ENCODE measurements at places on chromosomes 13 and 19.
A peak's percentile ranks its signal among the peaks of the same experiment; 100 is the strongest.

DNA sequence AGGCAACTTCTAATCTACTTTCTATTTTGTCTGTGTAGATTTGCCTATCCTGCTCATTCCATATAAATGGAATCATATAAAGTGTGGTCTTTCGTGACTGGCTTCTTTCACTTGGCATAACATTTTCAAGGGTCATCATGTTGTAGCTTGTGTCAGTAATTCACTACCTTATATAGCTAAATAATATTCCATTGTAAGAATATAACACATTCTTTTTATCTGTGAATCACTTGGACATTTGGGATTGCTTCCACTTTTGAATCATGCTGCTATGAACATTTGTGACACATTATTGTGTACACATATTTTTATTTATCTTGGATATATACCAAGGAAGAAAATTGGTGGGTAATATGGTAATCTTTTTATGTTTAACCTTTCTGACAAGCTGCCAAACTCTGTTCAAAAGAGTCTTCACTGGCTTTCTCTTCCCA lies 89.0 kb upstream of the CSNK1A1L start:
- no peak for DNase-seq

DNA sequence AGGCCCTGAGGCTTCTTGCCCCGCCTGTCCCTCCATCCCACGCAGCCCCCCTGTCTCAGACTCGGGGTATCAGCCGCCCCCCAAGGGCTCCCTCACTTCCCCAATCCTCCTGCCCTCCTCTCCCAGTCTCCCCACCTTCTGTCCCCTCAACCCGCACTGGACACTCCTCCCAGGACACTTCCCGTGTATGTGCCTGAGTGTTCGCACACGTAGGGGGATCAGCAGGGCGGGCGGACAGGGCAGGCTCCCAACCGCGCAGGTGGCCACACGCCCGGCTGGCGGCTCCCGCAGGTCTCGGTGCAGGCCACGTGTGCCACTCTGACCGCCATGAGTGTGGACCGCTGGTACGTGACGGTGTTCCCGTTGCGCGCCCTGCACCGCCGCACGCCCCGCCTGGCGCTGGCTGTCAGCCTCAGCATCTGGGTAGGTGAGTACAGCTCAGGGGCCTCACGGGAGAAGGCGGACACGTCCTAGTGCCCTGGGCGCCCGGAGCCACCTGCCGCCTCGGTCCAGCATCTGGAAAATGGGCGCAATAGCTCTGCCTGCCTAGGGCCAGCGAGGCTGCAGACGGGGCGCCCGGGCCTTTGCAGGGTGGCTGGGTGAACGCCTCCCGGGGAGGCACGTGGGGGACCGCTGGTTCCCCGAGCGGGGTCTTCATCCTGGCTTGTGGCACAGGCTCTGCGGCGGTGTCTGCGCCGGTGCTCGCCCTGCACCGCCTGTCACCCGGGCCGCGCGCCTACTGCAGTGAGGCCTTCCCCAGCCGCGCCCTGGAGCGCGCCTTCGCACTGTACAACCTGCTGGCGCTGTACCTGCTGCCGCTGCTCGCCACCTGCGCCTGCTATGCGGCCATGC lies 2.3 kb downstream of the KISS1R start:
- DNase-seq = no peak

DNA sequence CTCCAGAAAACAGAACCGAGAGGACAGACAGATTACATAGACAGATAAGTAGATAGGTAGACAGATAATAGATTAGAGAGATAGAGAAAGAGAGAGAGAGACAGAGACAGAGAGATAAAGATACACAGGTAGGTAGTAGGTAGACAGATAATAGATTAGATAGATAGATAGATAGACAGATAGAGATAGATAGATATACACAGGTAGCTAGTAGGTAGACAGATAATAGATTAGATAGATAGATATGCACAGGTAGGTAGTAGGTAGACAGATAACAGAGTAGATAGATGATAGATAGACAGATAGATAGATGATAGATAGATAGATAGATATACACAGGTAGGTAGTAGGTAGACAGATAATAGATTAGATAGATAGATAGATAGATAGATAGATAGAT lies 10.1 kb downstream of the FFAR2 start:
- DNase-seq = no peak

- DNase-seq = no peak
Measured at GRCh38 chr19:51427201-51427600, 9.8 kb upstream of the SIGLEC10 start.

DNA sequence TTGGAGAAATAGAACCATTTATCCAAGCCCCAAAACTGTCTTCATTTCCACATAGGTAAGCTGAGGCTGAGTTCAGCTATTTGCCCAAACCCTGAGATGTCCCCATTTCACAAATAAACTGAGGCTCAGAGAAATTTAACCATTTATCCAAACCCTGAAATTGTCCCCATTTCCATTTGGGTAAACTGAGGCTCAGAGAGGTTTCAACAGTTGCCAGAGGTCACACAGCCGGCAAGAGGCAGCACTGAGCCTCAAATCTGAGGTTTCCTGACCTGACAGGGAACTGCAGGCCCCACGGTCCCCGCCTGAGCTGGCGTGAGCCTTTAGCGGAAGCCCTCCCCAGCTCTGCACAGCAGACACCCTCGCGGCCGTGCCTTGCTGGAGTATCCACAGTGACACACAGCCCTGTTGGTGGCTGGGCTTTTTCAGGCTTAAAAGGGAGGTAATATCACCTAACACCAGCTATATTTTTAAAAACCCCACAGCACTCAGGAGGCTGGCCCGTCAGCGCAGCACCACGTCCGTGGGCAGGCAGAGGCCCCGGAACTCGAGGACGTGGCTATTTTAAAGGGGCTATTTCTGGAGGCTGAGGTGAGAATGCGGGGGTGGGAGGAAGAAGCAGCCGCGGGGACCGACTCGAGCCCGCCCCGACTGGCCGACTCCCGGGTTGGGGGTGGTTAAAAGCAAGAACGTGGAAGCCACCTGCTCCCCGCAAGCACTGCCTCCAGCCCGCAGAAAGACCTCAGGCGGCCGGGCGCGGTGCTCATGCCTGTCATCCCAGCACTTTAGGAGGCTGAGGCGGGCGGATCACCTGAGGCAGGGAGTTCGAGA lies 18.5 kb downstream of the PTPRS start:
- DNase-seq = no peak

DNA sequence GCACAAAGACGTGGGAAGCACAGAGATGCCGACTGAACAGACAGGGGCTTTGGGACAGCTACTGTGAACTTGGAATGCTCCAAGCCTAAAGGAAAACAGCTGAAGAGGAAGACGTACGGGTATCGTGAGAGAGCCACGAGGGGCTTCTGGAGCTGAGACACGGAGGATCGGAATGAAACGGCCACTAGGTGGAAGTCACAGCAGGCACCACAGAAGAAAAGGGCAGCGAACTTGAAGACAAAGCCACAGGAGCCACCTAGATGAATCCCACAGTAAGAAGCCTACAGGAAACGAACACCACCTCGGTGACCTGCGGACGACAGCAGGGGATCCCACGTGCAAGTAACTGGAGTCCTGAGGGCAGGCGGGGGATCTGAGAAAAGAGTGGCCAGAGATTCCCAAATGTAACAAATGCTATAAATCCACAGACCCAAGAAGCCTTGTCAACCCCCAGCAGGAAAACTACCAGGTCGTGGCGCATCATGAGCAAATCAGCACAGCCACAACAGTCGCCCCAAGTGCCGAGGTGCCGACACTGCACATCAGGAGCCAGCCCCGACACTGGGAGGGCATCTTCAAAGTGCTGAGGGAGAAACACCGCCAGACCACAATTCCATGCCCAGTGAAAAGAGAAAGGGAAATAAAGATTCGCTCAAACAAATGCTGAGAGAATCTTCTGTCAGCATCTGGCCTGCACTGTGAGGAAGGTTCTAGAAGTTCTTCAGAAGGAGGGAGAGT lies 39.3 kb upstream of the ISYNA1 start:
- no peak for DNase-seq

GRCh38 chr13:94495806-94496205 lies 16.3 kb upstream of the DCT start:
- no peak for DNase-seq

DNA sequence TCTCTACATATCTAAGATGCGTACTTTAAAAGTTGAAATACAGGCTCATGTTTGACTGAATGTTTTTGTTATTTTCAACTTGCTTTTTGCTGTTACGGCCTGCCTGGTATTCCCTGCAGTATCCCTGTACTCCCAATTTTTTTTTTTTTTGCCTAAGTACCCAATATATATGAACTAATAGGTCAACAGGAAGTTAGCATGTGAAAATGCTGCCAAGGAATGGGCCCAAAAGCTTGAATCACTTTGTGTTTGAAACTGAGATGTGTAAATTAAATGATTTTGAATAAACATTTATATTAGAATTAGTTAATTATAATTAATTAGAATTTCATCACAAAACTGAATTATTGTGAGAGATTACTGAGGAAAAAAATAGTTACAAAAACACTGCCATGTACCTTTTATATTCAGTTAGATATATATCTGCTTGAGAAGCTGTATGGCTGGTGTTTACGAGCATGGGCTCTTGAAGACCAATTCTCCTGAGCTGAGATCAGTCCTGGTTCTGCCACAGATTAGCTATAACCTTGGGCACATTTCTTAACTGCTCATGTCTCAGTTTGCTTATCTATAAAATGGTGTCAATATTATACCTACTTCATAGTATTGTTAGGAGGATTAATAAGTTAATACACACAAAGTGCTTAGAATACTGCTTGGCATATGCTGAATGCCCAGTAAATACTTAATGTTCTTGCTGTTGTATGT lies 16.0 kb downstream of the TDRD3 start:
- DNase-seq = no peak

DNA sequence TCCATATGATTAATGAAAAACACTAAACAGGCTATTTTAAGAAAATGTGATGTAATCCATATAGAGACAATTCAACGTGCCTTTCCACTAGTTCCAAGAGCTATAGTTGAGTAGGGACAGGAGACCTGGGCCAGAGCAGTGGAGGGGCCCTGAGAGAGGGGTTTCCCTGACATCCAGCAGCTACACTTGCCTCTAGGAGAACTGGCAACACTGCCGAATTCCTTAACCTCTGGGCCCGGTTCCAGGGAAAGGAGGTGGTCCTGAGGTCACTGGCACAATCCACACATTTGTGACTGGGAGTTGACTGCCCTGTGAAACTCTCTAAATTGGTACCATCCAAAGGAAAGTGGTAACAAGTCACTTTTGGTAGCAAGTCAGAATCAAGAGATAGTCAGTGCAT lies 264.4 kb downstream of the DCLK1 start:
- DNase-seq = peak; percentile 71

DNA sequence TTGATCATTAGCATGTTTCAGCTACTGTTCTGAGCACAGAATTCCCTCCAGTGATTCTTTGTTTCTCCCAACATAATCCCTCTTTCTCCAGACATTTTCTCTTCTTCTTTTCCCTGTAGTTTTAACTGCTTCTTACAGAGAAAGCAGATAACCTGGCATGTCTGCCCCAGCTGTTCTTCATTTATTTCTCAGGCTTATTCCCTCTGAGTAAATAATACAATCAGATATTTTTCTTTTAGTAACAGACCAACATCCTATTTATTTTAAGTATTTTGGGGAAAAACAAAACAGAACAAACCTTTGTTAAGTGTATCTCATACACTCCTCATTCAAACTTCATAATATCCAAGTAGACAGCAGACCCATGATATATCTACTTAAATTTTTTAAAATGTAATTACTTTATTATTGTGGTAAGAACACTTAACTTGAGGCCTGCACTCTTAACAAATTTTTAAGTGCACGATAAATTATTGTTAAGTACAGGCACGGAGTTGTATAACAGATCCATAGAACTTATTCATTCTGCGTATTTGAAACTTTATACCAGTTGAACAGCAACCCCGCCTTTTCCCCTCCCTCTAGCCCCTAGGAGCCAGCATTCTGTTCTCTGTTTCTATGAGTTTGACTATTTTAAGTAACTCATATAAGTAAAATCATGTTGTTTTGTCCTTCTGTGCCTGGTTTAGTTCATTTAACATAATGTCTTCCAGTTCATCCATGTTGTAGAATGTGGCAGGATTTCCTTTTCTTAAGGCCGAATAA lies 540.0 kb downstream of the LMO7 start:
- DNase-seq = no peak

- no peak for DNase-seq
Measured at GRCh38 chr13:60348097-60348496, 48.9 kb upstream of the TDRD3 start.

DNA sequence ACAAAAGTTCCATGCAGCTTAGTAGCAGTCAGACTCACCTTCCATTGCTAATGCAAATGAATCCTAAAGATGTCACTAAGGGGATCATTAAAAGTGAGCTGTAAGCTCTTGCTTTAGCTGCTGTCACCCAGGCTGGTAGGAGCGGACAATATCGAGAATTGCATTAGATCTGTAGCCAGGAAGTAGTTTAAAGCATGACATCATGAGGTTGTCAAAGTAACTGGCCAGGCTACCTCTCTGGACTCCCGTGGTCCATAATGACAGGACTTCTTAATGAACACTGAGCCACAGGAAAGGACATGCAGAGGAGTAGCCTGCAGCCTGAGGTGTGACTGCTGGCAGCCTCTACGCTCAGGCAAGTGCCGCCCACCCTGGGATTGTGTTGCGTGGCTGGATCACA lies 522.3 kb upstream of the NBEA start:
- DNase-seq = no peak

DNA sequence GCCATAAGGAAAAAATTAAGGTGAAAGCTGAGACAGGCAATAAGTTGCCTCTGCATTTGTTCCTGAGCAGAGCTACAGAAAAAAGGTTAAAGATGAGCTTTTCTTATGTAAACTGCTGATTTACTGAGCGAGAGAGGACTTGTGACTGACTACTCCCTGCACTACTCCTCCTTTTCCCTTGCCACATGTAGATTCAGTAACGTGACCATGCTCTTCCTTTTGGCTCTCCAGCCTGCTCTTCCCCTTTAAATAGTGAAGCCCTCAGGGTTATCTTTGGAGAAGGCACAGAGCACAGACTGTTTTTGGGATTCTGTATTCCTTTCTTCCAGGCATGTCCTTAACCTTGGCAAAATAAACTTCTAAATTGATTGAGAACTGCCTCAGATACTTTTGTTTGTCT lies 630.2 kb downstream of the UQCRFS1 start:
- no peak for DNase-seq

DNA sequence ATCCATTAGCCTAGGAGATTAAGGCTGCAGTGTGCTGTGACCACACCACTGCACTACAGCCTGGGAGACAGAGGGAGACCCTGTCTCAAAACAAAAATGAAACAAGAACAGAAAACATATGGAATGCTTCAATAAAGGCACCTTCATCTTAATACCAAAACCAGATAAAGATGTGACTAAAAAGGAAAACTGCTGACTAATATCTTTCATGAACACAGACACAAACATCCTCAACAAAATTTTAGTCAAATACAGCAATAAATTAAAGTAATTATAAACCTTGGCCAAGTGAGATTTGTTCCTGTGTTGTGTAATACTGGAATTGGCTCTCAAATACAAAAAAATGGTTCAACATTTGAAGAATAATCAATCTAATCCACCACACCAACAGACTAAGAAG lies 103.5 kb downstream of the PRR20E start:
- DNase-seq = no peak

- DNase-seq = no peak
Measured at GRCh38 chr13:34335014-34336007, 517.4 kb downstream of the RFC3 start.

GRCh38 chr13:25927932-25928331 lies 123.9 kb downstream of the SHISA2 start:
- DNase-seq = no peak

- no peak for DNase-seq
Measured at GRCh38 chr13:100773923-100774663, 99.5 kb upstream of the TMTC4 start.

GRCh38 chr13:44972956-44973581 lies 16.2 kb downstream of the NUFIP1 start:
- DNase-seq = no peak

- no peak for DNase-seq
Measured at GRCh38 chr19:19329126-19329525, 8.5 kb downstream of the MAU2 start.
